ENCODE measurements at places on chromosomes 3 and 15.

GRCh38 chr3:189307963-189308362, 136.2 kb downstream of the TPRG1 start:
- DNase-seq, result no peak

GRCh38 chr3:48433472-48434118, 3.7 kb upstream of the PLXNB1 start:
- no peak for DNase-seq

DNA sequence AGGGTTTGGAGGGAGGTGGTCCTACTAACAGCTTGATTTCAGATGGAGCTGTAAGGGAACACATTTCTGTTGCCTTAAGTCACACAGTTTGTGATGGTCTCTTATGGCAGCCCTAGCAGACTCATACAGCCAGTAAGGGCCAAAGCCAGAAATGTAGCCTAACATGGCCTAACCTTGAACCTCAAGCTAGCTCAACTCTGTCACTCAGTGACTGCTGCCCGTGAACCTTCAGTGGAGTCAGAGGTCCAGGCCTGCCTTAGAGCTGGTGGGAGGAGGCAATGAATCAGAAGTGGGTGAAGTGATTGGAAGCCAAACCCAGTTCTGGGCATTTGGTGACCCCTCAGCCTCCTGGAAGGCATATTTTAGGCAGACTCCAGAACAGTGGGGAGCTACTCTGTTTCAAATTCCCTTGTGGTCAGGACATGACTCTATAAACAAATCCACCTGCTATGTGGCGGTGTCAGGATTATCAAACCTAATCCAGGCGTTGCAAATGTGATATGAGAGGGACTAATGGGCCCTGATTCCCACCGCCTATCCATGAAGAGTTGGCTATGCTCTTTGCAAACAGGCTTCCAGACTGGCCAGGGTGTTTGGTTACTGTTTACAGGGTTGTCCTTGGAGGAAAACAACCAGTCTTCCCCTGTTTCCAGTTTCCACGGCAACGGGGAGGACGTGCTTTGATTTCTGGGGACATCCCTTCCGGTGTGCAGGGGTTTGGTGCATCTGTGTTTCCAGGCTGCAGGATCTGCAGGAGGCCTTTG, 105.9 kb upstream of the AGBL1 start:
- no peak for DNase-seq

- no peak for DNase-seq
These were observed 11.7 kb downstream of the SH2D7 start for GRCh38 chr15:78104119-78104479.

- DNase-seq, result no peak
These were observed 125.9 kb downstream of the ATP10A start for GRCh38 chr15:25737218-25737643.

DNA sequence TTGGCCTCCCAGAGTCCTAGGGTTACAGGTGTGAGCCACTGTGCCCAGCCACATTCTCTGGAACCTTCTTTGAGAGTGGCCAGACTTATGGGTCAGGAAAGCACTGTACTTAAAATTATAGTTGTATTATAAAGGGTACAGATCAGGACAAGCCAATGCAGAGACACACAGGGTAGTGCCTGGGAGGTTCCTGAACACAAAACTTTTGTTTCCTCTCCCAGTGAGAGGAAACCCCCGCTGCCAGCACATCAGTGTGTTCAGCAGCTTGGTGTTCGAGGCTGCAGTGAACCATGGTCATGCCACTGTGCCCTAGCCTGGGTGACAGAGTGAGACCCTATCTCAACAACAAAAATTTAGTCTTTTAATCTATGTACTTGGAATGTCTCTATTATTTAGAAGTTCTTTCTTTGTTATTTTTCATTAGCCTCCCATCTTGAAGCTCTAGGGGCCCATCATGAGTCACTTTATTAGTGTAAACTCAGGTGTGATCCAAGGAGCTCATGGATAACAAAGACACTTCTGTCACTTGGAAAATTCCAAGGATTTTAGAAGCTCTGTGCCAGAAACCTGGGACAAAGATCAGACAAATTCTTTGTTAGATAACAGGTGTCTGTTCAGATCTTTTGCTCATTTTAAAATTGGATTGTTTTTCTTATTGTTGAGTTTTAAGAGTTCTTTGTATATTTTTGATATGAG, 7.8 kb downstream of the BLOC1S6 start:
- no peak for DNase-seq

- DNase-seq, result no peak
These were observed 73.5 kb downstream of the EPHB3 start for GRCh38 chr3:184635126-184635525.

- no peak for DNase-seq
These were observed 26.9 kb upstream of the HCN4 start for GRCh38 chr15:73395671-73396070.

- DNase-seq, result no peak
These were observed 296.8 kb downstream of the RORA start for GRCh38 chr15:60932051-60932915.

GRCh38 chr3:137770835-137771399, 6.8 kb downstream of the SOX14 start:
- DNase-seq, result no peak

DNA sequence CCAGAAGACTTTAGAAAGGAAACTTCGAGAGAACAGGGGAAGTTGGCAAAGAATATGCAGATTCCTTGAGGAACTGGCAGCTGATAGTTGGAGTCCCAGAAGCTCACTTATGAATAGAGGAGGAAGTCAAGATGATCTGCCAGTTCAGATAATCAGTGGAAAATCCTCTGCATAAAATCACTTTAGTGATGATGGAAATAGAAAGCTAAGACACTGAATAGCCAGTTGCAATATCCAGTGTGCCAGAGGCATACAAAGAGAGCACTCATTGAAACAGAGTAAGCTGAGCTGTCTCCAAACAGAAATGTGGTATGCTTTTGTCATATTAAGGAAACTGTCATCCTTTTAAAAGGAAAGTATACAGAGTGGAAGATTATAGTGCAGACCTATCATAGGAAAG, 1207.6 kb downstream of the OTOL1 start:
- DNase-seq, result no peak

- DNase-seq, result no peak
These were observed 127.9 kb downstream of the SLC9A9 start for GRCh38 chr3:143720381-143720780.

- DNase-seq, result no peak
These were observed 20.4 kb upstream of the CLK3 start for GRCh38 chr15:74595271-74595670.

DNA sequence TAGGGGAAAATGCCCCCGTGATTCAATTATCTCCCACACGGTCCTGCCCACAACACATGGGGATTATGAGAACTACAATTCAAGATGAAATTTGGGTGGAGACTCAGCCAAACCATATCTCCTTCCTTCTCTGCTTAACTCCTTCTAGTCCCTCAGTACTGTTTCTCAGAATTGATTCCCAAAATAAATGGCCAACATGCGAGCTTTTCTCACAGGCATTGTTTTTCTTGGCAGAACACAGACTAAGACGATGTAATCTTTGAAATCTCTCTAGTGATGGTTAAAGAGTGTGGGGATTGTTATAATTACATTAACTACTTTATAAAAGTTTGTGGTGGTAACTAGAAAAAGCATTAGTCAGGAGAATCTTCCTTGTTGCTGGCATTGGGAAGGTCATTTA, 366.5 kb downstream of the LPP start:
- no peak for DNase-seq

- DNase-seq, result no peak
These were observed 75.9 kb upstream of the FGF12 start for GRCh38 chr3:192802957-192803899.

DNA sequence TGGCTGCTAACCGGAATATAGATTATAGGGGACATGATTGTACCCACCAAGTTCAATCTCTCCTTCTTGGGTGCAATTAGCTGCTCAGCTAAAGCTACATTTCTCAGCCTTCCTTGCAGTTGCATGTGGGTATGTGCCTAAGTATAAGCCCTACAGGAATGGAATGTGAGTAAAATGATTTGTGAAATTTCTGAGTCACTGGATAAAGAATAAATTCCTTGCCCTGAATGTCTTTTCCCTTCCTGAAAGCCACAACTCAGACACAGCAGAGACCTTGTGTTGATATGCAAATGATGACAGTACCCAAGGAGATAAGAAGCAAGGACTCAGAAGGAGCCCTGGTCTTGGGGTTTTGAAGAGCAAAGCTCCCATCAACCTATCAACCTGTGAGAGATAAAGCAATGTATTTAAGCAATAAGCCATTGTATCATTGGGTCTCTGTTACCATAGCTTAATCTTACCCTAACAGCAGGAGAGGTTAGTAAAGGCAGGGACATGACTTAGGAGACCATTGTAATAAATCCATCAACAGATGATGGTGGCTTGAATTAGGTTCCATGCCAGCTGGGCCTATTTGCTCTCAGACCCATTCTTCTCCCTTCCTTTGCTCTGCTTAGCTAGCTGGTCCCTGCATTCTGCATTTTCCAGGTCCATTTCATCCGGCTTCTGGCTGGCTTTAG, 25.6 kb upstream of the ZNF280D start:
- no peak for DNase-seq

DNA sequence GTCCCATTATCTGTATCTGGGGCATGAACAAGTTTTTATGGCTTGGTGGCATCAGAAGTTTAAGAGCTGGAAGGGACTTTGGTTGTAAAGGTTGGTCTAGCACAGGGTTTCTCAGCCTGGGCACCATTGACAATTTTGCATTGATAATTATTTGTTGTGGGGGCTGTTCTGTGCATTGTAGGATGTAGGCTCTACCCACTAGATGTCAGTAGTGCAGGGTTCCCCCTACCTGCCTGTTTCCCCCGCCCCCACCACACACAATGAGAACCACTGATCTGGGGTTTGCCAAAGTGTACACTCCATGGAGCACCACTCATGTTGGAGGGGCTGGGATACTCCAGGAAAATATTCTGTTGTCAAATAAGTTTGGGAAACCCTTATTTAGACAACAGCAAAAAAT, 42.7 kb downstream of the PLCL2 start:
- DNase-seq, result no peak

DNA sequence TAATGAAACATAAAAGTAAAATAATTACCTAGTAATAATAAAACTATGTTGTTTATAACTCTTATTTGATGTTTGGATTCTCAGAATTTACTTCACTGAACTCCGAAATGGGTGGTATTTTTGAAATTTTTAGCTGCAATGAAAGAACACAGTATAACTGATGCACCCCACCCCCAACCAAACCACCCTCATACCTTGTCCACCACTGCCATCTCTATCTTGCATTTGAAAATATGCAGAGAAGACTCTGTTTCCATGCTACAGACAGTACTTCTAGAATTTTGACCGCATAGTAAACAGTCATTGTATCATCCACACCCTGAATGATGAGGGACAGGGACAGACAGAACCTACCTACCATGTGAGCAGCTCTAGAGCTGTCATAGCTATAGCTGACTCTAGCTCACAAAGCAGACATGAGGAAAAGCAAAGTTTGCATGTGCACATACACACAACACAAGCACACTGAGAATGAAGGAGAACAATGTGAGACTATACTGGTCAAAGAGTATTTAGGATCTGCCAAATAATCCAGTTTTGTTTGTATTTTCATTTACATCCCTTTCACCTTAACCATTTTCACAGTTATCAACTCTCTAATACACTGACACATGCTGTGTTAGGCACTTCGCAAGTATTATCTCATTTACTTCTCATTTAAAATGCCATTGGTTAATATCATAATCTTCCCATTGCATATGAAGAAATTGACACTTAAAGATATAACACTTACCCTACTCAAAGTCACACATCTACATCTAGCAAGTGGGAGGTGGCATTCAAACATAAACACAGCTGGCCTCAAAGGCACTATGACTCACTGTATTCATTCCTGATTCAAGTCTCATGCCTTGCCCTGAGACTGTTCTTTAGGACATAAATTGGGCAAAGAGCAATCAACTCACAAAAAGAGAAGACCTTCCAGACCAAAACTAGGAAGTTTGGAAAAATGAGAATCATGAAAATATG, 1014.7 kb upstream of the CFAP20DC start:
- no peak for DNase-seq
